ENCODE measurements at places on chromosomes 6 and 20.

DNA sequence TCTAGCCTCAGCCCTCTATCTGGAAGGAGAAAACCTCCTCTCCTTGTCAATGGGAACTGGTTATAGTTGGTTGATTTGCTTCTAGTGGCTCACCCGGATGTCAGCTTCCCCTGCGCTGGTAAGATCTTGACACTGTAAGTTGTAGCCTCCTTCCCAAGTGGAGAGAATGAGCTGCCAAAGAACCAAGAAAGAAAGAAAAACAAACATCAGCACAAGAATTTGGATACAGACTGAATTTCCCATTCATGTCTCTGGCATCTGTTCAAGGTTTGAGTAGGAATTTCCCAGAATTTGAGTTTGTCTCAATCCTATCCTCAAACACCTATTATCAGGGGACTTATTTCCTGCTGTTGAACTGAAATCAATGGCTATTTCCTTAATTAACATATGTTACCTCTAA is 44.1 kb downstream of the ELOVL2 start:
- no peak for DNase-seq

DNA sequence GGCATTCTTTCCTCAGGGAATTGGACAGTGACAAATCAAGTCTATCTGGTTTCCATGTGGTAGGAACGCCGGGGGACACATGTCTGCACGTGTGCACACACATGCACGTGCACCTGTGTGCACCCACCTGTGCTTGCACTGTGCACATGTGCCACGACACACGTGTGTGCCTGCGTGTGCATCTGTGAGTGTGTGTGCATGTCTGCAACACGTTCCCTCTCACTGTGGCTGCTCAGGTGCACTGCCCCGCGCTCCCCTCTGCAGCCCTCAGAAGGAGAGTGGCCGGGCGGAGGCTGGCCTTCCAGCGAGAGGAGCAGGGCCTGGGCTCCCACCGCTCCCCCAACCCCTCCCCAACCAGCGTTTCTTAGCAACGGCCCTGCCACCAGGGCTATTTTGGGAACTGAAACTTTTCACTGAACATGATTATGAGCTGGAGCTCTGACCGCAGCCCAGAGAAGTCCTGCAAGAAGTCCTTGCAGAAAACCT is 147.8 kb downstream of the PHACTR3 start:
- peak; percentile 81 for DNase-seq

DNA sequence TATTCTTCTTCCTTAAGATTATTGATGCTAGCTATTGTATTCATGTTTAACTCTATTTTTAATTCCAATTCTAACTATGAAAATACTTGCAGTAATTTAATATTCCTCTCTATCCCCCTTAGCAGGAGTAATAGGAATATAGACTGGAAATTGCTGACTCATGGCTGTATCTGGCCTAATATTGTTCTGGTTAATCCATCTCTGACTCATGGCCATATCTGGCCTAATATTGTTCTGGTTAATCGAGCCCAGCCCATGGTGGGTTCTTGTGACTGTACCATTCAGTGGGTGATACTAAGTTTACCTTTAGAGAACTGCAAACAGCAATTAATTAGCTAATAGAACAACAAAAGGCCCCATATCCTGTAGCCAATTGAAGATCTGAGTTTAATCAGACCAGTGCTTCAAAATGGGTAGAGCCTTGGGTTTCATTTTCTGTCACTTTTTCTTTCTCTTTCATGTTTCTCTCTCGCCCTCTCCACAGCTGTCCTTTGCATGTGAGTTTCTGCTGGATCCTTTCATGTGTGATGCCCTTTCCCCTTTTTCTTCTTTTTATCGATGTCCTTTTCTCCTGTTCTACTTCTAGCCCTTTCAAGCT is 50.6 kb downstream of the SLC22A3 start:
- DNase-seq, result peak; percentile 42

DNA sequence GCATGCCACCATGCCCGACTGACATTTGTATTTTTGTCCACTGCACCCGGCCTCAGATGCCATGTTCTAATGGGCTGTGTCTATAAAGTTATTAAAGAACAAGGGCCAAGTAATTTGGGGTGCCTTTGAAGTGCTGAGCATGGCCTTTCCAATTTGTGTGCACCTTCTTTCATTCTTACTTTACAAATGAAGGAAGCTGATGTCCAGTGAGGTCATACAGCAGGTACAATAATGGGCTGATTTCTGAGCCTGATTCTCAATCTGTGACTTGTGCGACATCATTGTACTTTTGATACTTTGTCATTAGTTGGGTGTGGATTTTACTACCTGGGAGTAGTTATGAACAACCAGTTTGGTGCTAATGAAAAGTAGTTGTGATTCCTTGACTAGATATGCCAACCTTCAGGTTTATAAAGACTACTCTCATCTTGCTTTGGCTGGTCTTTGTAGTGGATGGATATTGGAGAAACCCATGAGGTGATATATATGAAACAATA is 94.3 kb downstream of the JARID2 start:
- DNase-seq, result no peak

DNA sequence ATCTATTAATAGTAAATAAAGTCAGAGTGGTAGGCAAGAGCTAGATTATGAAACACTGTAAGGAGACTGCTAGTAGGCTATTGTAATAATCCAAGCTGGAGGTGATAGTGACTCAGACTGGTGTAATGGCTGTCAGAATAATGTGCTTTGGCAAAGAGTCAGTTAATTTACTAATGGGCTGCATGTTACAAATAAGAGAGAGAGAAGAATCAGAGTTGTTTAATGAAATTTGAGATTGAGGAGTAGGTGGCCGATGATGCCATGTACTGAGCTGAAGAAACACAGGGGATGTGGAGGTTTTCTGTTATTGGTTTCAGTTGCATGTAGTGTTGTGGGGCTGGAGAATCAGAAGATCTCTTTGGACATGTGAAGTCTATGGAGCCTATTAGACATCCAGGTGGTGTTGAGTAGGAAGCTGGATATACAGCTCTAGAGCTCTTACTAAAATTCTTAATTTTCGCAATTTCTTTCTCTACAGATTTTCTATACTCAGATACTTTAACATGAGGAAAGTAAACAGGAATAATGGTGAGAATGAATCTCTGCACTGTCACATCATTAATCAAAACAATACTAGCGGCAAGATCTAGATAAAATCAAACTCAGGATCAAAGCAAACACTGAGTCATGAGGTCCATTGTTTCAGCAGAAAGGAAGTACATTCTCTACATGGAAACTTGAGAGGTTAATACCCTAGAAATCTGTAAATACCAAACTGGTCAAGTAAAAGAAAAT is 167.7 kb downstream of the SIM1 start:
- DNase-seq, result no peak

GRCh38 chr6:5086294-5086890 is 1.3 kb downstream of the PPP1R3G start:
- DNase-seq, result no peak

GRCh38 chr6:109240370-109241084 is 141.7 kb downstream of the CD164 start:
- no peak for DNase-seq

GRCh38 chr20:57966620-57967019 is 256.8 kb upstream of the PMEPA1 start:
- no peak for DNase-seq

DNA sequence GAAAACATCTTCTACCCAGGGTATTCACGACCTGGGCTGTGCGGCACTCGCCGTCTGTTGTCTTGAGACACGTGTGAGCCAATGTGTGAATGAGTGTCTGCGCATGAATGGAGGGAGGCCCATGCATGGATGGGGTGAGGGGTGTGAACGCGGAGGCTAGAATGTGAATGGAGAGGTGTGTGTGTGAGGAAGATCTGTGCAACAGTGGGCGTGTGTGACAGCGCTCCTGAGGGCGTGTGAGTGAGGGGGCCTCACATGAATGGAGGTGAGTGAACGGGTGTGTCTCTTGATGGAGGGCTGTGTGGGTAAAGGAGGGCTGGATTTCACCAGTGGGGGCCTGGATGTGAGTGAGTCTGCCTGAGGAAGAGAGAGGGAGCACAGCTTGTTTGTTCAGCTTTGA is 146.0 kb downstream of the LRFN2 start:
- DNase-seq, result no peak

DNA sequence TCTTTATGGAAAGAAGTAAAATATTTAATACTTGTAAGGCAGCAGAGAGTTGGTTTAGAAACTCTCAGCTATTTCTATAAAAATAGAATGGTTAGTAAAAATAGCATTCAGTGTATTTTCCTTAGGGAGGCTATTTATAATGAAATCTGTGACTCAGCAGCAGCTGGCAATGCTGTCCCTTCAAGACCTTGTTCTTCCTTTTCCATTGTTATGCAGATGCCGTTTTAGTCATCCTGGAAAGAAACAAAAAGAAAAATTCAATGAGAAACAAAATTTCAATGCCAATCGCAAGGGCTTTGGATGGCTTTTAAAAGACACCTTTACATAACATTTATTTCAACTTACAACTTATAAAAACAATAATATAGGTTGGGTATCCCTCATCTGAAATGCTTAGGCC is 17.5 kb downstream of the MPC1 start:
- DNase-seq, result no peak

GRCh38 chr6:5679270-5679669 is 327.5 kb downstream of the NRN1 start:
- no peak for DNase-seq

DNA sequence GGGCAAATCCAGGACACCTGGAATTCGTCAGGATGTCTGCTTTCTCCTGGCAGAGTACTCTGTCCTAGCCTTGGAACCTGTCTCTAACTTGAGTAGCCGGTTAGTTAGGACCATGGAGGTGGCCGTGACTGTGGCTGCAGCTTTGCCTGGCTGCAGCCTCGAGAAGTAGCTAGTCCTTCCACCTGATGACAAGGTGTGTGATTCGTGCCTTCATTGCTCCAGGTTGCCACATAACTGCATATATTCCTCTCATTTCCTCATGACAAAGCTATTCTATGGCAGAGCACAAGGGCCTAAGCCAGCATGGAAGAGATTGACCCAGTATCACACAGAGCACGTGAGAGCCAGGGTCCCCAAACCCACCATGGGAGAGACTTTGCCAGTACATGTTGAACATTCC is 39.8 kb upstream of the KIF25 start:
- DNase-seq, result no peak

DNA sequence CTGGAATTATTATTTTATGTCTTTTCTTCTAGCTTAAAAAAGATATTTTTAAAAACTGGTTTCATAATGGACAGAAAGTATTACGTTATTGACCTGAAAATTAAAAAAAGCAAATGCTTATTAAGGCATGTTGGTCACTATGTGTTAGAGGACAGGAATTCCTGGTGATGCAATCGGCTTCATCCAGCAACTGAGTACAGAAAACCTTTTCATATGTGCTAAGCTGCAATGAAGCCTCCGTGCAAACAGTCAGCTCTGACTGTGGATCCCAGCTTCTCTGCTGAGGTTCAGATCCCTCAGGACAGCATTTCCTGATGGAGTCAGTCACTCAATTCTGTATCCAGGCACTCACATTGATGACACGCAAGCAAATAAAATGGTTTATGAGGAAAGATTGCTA is 22.7 kb upstream of the BMP2 start:
- DNase-seq, result no peak

DNA sequence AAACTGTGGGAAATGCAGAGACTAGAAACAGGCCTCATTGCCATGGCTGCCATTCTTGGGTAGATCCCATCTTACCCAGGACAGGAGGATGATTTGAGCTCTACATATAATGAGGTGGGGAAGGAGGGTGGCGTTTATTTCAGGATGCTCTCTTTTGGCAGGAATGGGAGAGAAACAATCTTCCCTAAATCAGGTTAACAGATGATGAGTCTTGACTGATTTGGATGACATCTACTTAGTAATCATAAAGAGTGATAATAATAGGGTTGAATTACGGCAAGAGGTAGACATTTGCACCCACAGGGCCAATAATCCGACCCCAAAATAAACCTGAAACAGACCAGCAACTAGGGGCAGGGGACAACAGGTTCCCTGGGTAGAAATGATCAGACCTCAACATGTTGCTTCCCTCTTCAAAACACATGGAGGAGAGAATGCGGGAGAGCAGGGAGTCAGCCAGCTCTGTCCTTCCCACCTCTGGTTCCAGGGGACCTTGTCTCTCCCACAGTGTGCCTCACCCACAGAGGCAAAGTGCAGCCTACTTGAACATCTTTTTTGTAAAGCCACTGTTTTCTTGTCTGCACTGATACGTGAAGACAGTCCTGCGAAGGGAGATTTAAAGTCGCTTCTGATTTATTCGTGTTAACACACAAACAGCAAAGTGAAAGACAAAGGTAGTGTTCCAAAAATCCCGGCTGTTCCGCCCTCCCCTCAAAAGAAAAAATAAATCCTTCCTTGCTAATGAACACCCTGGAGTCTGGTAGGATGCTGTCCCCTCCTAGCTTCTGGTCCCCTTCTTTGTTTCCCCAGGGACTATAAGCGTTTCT is 3.9 kb downstream of the FOXQ1 start:
- DNase-seq, result peak; percentile 49

GRCh38 chr6:53771785-53772624 is 22.8 kb upstream of the LRRC1 start:
- no peak for DNase-seq

GRCh38 chr6:100376103-100376502 is 88.6 kb downstream of the SIM1 start:
- DNase-seq, result no peak

Data from GM20000 (cell line).